AG04449 (cell line): ENCODE measurements at places on chromosomes 1 and 21.

DNA sequence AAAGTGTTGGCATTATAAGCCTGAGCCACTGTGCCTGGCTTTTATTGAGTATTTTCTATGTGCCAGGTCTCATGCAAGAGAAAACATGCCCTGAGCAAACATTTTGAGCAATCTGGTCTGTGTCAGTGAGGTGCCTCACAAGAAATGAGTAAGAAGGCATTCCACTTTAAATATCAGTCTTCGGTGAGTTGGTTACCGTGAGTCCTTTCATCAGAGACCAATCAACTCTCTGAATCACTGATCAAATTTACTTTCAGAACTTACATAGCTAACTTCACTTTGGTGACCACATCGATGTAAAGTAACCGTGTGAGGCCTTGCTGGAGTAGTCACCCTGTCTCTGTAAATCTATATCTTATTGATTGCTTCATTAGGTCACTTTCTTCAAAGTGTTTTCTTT lies 14.3 kb upstream of the DDX59 start:
- no peak for DNase-seq

- no peak for DNase-seq
Measured at GRCh38 chr1:156012051-156012817, 8.5 kb downstream of the SSR2 start.

DNA sequence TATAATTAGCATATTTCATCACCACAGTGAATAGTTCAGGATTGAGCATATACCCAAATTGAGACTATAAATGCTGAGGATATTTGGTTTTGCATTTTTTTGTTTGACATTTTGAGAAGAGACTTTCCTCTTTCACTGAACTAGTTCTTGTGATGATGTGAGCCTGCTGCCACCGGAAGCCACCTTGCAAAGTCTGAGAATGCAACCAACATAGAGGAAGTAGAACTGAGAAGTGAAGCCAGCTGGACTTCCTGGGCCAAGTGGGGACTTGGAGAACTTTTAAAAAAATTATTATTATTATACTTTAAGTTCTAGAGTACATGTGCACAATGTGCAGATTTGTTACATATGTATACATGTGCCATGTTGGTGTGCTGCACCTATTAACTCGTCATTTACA lies 102.3 kb downstream of the RPE65 start:
- DNase-seq = no peak

GRCh38 chr1:168114845-168115244 lies 21.9 kb downstream of the GPR161 start:
- DNase-seq = no peak

DNA sequence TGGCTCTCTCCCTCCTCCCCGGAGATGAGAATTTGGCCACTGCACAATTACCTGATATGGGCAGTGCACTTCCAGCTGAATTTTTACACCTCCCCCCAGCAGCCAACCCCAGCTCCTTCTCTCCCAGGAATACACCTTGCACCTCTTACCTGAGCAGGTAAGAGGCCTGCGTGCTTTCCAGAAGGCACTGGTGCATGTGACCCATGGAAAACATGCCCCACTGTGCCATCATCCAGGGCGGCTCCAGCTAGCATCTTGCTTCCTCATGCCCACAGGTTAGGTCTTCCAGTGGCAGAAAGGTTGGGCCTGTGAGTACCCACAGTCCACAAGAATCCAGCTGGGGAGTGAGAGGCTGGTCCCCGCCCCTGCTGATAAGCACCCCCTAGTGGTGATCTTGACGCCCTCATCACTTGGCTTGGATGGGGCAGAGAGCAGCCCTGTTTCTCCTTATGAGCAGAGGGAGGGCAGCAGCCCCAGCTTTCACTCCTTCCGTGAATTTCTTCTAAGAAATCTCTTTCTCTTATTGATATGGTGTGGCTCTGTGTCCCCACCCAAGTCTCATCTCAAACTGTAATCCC lies 57.8 kb downstream of the EDARADD start:
- DNase-seq = no peak

- DNase-seq = no peak
Measured at GRCh38 chr1:172275478-172275877, 145.0 kb upstream of the C1orf105 start.

- no peak for DNase-seq
Measured at GRCh38 chr1:51518586-51519047, 449 bp downstream of the EPS15 start.

GRCh38 chr1:197356723-197357533 lies 88.9 kb downstream of the CRB1 start:
- DNase-seq = no peak

GRCh38 chr1:238672806-238673205 lies 713.6 kb upstream of the CHRM3 start:
- no peak for DNase-seq

GRCh38 chr1:184648856-184649201 lies 105.8 kb downstream of the EDEM3 start:
- no peak for DNase-seq

DNA sequence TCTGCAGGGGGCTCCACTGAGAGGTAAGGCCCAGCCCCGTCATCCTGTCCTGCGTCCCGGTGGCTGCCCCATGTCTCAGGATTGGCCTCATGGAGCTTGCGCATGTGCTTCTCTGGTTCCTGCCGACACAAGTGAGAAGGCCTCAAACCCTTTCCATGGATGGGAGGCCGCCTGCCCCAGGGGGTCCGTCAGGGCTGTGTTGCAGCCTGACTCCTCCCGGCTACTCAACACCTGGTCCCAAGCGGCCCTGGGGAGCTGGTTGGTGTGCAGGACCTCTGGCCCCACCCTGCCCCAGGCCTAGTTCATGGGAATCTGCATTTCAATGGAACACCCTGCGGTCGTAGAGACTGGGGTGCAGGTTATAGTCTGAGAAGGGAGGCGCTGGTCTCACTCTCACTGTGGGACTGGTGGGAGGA lies 21.1 kb upstream of the PDE9A start:
- DNase-seq = no peak

DNA sequence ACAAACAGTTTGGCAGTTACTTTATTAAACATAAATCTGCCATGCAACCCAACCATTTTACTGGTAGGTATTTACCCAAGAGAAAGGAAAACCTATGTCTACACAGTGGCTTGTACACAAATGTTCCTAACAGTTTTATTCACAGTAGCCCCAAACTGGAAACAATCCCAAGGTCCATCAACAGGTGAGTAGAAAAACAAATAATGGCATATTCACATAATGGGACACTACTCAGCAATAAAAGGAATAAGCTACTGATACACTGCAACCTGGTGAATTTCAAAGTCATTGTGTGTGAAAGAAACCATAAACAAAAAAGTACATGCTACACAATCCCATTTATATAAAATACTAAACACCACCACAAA lies 12.7 kb downstream of the KYAT3 start:
- DNase-seq = no peak

DNA sequence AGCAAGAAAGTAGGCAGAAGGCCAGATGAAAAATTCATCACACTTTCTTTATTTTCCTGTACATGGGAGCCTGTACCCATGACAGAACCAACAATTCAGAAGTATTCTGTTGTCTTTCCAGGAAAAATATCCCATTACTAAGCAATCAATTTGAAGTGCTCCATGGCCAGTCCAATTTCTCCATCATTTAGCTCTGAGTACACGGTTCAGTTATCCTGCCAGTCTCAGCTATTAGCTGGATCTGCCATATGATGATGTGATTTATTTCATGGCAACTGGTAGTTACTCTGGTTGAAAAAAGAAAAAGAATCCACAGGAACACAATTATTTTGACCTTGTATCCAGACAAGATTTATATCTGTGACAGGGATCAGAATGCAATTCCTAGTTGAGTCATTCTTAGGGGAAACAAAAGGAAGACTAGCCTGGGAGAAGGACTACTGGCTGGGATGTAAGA lies 70.6 kb upstream of the GORAB start:
- no peak for DNase-seq

- DNase-seq = no peak
Measured at GRCh38 chr21:39152271-39152670, 31.0 kb downstream of the PSMG1 start.

- no peak for DNase-seq
Measured at GRCh38 chr1:8329439-8329838, 11.5 kb downstream of the SLC45A1 start.

DNA sequence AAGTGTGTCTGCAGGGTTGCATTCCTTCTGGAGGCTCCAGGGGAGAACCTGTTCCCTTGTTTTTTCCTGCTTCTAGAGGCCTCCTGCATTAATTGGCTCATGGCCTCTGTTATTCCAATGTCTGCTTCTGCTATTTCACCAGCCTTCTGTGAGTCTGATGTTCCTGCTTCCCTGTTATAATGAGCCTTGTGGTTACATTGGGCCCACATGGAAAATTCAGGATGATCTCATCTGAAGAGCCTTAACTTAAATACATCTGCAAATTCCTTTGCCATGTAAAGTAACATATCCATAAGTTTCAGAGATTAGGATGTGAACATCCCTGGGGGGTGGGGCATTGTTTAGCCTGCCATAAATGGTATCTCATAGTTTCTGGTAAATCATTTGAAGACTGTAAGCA lies 181.1 kb downstream of the RWDD3 start:
- no peak for DNase-seq

DNA sequence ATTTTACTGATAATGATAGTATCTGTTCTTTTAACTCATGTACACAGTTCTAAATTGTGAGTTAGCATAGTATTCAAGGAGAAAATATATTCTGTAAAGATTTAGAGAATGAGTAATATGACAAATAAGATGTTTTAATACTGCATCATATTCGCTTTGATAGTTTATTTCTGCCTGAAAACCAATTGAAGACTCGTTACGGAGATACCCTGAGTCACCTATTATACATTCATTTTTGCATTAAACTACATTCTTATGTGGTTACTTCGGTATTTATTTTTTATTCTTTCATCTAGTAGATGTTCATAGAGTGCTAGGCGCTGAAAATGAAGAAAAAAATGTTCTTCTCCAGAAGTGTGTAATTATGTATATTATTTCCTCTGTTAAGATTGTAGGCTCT lies 5.3 kb downstream of the UHMK1 start:
- peak; percentile 26 for DNase-seq

DNA sequence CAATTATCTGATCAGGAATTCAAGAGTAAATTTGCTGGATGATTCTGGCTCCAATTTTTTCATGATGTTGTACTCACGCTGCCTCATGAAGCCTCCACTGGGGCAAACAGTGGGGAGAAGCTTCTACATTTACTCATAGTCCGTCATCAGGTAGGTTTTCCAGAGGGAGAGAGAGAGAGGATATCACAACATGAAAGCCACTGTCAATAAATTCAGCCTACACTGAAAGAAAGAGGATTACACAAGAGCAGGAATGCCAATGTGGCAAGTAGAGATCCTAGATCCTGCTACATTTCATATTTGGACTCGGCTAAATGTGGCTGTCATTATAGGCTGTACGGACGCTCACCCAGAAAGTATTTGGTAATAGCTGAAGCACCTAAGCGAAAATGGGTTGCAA lies 819.9 kb downstream of the BRINP3 start:
- no peak for DNase-seq

DNA sequence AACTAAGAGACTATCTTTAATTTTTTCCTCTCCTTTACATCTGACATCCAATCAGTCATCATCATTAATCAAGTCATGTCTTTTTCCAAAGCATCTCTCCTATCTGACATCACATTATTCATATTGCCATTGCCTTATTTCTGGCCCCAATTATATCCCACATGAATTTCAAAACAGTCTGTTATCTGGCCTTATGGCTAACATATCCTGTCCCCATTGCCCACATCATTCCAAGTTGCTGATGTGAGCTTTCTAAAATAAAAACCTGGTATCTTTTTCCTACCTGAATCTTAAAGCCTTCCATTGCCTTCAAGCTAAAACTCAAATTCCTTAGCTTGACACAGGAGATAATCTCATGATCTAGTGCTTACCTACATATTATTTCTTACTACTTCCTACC lies 283.9 kb downstream of the LRRC40 start:
- DNase-seq = no peak

GRCh38 chr1:2506901-2507565 lies 19.4 kb downstream of the PANK4 start:
- no peak for DNase-seq

DNA sequence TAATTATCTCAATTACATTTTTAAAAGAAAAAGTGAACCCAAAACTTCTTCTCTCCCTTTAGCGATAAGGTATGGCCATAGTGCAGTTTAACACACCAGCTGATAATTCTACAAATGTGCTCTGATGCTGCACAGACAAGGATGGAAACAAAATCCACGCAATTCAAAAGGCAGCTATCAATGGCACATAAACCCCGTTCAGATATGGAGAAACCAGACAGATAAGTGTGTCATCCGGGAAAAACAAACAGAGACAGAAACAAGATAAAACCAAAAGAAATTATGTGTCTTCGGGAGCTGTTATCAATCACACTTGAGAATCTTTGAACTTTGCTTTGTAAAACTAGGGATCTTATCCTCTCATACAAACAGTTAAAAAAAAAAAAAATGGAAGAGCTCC lies 73.6 kb downstream of the SIPA1L2 start:
- no peak for DNase-seq

DNA sequence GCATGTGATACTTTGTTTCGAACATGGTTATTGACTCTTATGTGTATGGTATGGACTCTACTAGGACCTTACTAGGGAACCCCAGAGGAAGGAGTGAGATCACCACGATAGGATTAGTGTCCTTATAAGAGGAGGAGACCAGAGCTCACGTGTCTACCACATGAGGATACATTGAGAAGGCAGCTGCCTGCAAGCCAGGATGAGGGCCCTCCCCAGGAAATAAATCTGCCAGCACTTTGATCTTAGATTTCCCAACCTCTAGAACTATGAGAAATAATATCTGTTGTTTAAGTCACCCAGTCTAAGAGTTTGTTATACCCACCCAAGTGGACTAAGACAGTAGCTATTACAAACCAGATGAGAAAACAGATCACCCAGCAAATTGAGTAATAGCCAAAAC lies 559.3 kb upstream of the USP24 start:
- DNase-seq = no peak

GRCh38 chr21:38800924-38801744 lies 4.6 kb upstream of the ETS2 start:
- no peak for DNase-seq

DNA sequence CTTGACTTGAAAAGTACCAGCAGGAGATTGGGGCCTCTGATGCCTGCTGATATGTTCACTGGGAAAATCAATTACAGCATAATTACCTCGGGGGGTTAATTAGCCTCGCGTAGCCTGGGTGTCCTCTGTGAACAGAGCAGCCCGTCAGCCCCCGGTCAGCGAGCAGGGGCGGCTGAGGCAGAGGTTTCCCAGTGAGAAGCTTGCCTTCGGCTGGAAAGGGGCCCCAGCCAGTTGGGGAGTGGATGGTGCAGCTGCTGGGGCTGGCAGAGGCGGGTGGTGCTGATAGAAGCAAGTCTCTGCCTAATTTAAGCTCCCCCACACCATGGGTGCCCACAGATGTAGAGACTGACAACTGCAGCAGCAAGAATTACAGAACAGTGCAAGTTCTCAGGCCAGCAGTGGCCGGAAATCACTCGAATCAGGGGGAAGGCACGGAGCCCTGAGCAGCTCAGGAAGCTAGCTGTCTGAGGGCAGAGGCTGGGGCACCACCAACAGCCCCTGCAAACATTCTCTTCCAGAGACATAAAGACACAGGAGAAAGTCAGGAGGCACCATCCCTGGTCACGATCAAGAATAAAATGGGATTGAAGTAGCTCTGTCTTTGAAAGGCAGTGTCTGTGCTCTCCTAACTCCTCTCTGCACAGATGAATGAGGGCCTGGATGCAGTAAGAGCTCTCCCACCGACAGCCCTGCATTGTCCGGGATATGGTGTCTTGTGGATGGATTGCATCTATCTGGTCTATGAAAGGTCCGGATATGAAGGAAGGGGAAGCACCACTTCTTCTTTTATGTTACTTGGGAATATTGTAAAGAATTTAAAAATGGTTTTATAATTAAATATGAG lies 166.5 kb upstream of the CD34 start:
- DNase-seq = no peak

- no peak for DNase-seq
Measured at GRCh38 chr1:160416369-160416768, 16.0 kb downstream of the VANGL2 start.

GRCh38 chr1:86718786-86719185 lies 14.4 kb downstream of the SH3GLB1 start:
- DNase-seq = no peak
